ENCODE measurements at places on chromosomes 11 and 22. TPM values are rescaled to one million over a fixed set of nuclear protein-coding genes. Genes with fewer than 3 reads are reported as not detected.

Gene TEX54
- 1.0 TPM for total RNA-seq

GRCh38 chr11:10017911-10018310 lies 276.1 kb downstream of the SBF2 start:
- no peaks in the 10 kb centered on the region for H3K27me3 ChIP-seq
- H3K36me3 ChIP-seq = no peaks in the 10 kb centered on the region
- no peak for DNase-seq
- H3K27ac ChIP-seq = no peak overlapping the region
- H3K4me1 ChIP-seq = no peaks in the 10 kb centered on the region
- no peak overlapping the region for H3K4me3 ChIP-seq

GRCh38 chr11:23095650-23096189 lies 235.4 kb upstream of the CCDC179 start:
- no peaks in the 10 kb centered on the region for H3K36me3 ChIP-seq
- no peaks in the 10 kb centered on the region for H3K27me3 ChIP-seq
- no peak overlapping the region for H3K27ac ChIP-seq
- H3K4me1 ChIP-seq = no peaks in the 10 kb centered on the region
- no peak overlapping the region for H3K4me3 ChIP-seq

DNA sequence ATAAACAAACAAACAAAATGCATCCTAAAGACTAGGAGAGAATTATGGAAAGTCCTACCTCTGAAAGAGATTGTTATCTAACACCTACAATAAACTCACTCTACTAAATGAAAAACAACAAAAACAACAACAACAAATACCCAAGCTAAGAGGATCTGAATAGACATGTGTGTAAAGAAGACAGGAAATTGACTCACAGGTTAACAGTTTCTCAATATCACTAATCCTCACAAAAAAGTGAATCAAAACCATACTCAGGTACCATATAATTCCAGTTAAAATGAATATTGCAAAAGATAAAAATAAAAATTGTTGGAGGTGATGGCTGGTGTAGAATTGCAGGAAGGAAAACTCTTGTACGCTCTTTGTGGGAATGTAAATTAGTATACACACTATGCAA lies 110.4 kb upstream of the TOP3B start:
- H3K27me3 ChIP-seq = peaks cover 11% of the 10 kb centered on the region
- H3K4me1 ChIP-seq = no peaks in the 10 kb centered on the region
- H3K4me3 ChIP-seq = no peak overlapping the region
- H3K27ac ChIP-seq = no peak overlapping the region
- no peak for DNase-seq

DNA sequence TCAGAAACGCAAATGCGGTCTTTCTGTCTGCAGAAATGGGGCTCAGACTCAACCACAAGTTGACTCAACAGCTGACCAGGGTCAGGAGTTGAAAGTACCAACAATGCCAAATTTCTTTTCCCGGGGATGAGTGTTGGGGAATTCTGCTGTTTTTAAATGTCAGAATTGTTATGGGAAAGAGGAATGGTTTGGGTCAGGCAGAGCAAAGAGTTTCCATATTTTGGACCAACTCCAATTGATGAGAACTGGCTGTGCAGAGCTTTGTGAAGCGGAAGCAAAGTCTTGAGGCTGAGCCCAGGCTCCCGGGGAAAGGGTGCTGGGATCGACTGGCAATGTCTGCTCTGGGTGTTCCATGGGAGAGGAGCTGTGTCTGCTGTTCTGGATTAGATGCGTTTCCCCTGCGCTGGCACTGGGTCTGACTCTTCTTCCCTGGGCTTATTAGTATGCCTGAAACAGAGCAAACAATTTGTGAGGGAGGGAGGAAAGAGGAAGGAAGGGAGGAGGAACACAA lies 36.2 kb downstream of the TXN2 start:
- no peak overlapping the region for H3K27ac ChIP-seq
- peaks cover 5% of the 10 kb centered on the region for H3K4me1 ChIP-seq
- no peak overlapping the region for H3K4me3 ChIP-seq
- H3K36me3 ChIP-seq = no peaks in the 10 kb centered on the region

- H3K4me3 ChIP-seq = no peak overlapping the region
- DNase-seq = no peak
- H3K36me3 ChIP-seq = no peaks in the 10 kb centered on the region
- no peak overlapping the region for H3K27ac ChIP-seq
- H3K27me3 ChIP-seq = peaks cover 3% of the 10 kb centered on the region
- no peaks in the 10 kb centered on the region for H3K4me1 ChIP-seq
Observed at GRCh38 chr11:57405271-57405860, 14.9 kb upstream of the PRG2 start.

- peaks cover 8% of the 10 kb centered on the region for H3K27me3 ChIP-seq
- peaks cover 17% of the 10 kb centered on the region for H3K36me3 ChIP-seq
- no peak overlapping the region for H3K4me3 ChIP-seq
- no peak overlapping the region for H3K27ac ChIP-seq
- H3K4me1 ChIP-seq = no peaks in the 10 kb centered on the region
Observed at GRCh38 chr11:117855186-117855845, 21.1 kb downstream of the FXYD6 start.

DNA sequence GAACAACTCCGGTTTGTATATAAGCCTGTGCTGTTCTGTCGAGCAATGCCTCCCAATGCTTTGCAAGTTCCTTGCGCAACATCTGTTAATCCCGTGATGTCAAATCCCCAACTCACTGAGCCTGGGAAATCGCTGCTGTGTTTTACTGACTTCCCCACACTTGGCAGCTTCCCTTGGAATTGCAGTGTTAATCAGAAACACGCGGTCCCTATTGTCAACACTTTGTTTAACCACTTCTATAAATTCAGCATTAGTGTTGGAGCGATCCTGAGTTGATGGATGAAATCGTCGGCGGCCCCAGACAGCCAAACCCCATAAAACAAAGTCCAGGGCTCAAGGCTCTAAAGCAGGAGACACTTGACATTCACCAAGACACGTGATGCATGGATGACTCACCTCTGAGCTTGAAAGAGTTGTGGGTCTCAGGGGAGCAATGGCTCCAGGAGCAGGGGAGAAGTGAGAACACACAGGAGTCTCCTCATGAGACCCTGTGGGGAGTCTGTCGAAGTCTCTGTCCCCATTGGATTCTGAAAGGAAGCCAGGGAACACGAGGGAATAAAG lies 555.3 kb downstream of the MIAT start:
- H3K4me3 ChIP-seq = no peak overlapping the region
- H3K4me1 ChIP-seq = peaks cover 4% of the 10 kb centered on the region
- DNase-seq = no peak
- H3K36me3 ChIP-seq = peaks cover 5% of the 10 kb centered on the region

GRCh38 chr11:113447621-113448315 lies 27.4 kb downstream of the DRD2 start:
- peak overlapping the region; percentile 66 for H3K4me3 ChIP-seq
- no peak for DNase-seq
- H3K27me3 ChIP-seq = peaks cover 6% of the 10 kb centered on the region
- peaks cover 70% of the 10 kb centered on the region for H3K4me1 ChIP-seq
- no peaks in the 10 kb centered on the region for H3K36me3 ChIP-seq

DNA sequence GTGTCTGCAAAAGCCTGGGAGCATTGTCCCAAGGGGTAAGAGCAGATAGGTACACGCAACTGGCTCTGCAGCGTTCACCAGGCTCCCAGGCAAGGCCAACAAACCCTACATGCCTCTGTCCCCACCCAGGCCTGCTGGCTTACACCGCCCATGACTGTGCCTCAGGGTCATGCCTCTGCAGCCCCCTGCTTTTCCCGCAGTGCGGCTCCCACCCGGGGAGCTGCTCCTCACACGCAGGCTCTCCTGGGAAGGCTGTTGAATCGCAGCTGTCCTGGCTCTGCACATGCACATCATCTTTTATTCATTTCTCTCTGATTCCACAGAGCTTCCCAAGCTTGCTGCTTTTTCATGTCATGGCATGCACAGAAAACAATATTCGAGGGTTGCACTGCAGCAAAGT lies 29.2 kb upstream of the B3GAT1 start:
- peaks cover 29% of the 10 kb centered on the region for H3K4me1 ChIP-seq
- peak; percentile 47 for DNase-seq
- H3K4me3 ChIP-seq = peak overlapping the region; percentile 32

All from glutamatergic neuron (in vitro differentiated cells).